ENCODE measurements at places on chromosomes 12 and 14.

GRCh38 chr14:105842105-105842504 lies 315.7 kb downstream of the TMEM121 start:
- DNase-seq: no peak

- no peak for DNase-seq
These were observed at the start of gene MGAT4C for GRCh38 chr12:86256163-86256562. Gene MGAT4C, minus strand, starts transcription at chr12:86256391.

- no peak for DNase-seq
These were observed 16.8 kb downstream of the PELI2 start for GRCh38 chr14:56135001-56135400.

DNA sequence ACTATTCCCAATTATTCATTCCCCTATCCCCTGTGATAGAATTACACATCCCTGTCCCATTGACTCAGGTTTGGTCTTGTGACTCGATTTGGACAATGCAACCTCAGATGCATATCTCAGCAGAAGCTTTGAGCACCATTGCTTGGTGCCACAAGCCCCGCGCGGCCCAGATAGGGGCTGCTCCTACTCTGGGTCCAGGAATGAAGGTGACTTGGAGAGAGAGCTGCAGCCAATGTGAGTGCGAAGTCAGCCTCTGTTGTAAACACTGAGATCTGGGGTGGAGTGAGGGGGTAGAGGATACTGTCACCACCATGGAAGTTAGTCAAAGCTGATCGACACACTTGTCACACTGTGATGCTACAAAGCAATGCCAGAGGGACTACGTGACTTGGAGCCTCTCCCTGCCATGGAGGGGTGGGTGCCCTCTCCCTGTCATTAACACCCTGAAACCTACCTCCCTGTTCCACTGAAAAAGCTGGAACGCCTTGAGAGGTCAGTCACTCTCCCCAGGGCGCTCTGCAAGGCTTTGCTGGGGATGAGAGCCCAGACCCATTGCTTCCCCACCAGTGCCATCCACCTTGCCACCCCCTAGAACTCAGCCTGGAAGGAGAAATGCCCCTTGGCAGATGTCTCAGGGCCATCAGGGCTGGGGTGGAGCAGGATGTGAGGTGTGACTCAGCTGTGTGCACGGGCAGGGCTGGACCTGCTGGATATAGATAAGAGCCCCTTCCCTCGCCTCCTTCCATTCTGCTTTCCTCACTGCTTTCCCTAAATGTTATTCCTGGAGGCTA lies 6.6 kb upstream of the PLEK2 start:
- no peak for DNase-seq

GRCh38 chr12:517538-517937 lies 57.8 kb downstream of the B4GALNT3 start:
- no peak for DNase-seq

DNA sequence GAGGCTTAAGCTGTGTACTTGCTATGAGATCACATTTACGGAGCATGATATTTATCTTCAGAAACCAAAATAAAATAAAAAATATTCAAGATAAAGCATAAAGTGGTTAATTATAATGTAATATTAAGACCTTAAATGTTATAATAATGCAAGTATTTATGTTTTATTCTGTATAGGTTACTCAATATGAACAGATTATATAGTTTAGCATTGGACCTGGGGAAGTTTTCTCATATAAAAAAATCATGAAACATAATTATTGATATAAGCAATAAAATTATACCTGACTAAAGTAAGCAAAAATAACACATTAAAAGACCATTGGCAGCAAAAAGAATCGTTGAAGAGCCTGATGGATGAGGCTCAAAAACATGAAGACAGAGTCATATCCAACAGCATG lies 516.2 kb downstream of the SLC16A7 start:
- DNase-seq: no peak

GRCh38 chr14:100867631-100868315 lies 35.7 kb downstream of the RTL1 start:
- DNase-seq: no peak

GRCh38 chr14:104184911-104185499 lies 46.6 kb downstream of the KIF26A start:
- DNase-seq: no peak

GRCh38 chr12:66683822-66684221 lies 4.9 kb upstream of the GRIP1 start:
- DNase-seq: no peak

DNA sequence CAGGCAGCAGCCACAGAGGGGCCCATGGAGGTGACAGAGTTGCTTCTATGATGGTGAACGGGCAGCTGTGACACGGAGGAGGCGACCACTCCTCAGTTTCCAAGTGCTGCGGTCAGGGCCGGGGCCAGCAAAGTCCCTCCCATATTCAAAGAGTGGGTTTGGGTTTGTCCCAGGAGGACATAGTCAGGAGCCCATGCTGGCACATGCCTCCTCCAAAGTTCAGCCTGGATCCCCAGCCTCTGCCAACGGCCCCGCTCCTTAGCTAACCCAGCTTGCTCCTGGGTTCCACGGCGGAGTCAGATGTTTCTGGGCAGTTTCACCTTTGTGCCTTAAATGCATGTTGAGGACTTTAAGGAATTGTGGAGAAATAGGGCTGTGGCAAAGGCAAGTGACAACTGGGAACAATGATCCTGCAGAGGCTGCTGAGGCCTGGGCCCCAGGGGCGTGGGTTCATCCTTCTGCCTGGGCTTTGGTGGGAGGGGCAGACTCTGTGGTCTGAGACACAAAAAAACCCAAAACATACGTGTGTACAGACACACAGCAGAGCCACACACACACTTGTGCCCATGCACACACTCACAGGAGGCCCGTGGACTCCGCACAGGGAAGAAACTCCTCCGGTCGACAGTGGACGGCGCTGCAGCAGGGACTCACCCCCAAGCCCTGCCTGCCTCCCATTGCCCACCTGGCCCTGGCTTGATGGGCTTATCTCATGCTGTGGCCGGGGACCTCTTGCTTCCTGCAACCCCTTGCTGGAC lies 399.4 kb downstream of the TMEM121 start:
- no peak for DNase-seq

GRCh38 chr12:31682136-31682962 lies 22.9 kb downstream of the ETFBKMT start:
- DNase-seq: peak; percentile 62

- no peak for DNase-seq
These were observed 55.2 kb downstream of the ERO1A start for GRCh38 chr14:52640137-52640536.

GRCh38 chr12:129351481-129351880 lies 498.2 kb downstream of the GLT1D1 start:
- no peak for DNase-seq

DNA sequence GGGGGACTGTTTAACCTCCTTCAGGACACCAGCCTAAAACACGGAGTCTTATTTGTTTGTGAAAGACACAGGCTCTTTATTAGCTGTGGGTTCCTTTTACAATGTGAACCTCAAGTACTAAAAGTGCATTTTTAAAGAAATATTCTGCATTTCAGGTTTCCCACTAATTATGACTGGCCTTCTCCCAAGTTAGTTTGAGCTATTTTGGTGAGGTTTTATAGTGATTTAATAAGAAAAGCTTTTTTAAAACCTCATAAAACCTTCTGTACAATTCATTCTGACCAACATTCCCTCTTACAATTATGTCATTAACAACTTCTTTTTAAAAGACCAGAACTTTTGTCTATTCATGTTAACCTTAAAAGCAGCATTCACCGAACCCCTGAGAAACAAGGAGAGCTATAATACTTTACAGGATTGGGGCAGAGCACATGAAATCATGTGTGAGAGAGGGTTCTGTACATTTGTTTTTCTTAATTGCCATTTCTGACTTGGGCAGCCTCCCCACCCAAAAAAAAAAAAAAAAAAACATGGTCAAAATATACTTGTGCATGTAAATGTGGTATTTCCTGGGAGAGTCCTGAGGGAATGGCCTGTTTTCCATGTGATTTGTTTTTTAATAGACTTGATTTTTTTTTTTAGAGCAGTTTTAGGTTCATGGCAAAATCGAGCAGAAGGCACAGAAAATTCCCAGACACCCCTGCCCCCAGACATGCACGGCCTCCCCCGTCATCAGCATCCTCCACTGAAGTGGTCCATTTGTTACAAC lies 169.5 kb downstream of the CHST11 start:
- no peak for DNase-seq

- no peak for DNase-seq
These were observed 5.1 kb downstream of the CLECL1 start for GRCh38 chr12:9727813-9728212.

DNA sequence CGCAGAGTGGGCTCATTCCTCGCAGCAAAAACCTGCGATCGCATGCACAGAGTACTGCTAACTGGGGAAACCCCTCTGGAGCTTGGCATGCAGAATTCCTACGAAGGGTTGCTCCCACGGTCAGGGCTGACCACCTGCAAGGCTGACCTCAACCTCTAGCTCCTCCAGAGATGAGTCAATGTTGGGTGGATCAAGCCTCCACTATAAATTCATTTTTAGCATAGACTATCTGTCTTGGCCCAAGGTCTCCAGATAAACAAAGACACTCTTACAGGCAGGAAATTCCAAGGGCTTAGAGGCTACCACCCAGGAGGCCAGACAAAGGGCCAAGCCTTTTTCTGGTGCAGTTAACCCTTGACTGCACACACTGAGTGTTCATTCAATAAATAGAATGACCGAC lies 296.5 kb downstream of the TMEM132D start:
- DNase-seq: peak; percentile 6

GRCh38 chr12:69348162-69348938 lies at the start of gene LYZ:
Gene LYZ, plus strand, starts transcription at chr12:69348381. Its CDS starts 28 bp downstream, at chr12:69348409.
- no peak for DNase-seq

GRCh38 chr14:21556378-21557083 lies 23.3 kb downstream of the OR10G3 start:
- DNase-seq: no peak

Data from fibroblast of the conjunctiva (primary cell).